LoVo (cell line): ENCODE measurements at places on chromosomes 16 and 17.

- no peak for DNase-seq
Measured at GRCh38 chr16:55487048-55487803, 8.2 kb downstream of the MMP2 start.

- DNase-seq: no peak
Measured at GRCh38 chr17:73415782-73416181, 104.0 kb upstream of the CDC42EP4 start.

DNA sequence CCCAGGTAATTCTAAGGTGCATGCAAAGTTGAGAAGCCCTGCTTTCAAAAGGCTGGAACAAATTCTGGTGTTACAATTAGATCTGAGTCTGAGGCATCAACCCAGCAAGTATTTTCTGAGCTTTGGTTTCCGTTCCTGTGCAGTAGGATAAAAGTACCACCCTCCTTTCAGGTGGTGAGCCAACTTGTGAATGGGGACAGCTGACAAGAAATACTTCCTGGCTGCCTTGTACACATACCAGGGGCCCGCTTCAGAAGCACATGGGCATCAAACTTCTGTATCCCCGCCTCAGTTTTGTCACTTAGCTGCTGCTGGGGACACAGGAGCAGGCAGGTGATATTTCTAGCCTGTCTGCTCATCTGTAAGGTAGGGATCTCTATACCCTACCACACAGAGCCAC, 252.2 kb downstream of the CPPED1 start:
- DNase-seq: no peak

DNA sequence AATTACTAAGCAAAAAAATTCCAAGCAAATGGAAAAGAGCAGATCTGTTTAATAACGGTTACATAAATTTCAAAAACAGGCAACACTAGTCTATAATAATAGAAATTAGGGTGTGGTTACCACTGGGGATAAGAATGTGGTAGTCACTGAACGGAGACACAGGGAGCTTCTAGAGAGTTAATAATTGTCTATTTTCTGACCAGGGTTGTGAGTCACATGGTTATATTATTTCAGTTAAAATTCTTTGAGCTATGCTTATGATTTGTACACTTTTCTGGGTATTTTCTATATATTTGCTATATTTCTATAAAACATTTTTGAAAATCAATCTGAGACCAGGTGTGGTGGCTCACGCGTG, 433.9 kb upstream of the MAF start:
- DNase-seq: no peak

- peak; percentile 57 for DNase-seq
Measured at GRCh38 chr16:964356-965035, 6.3 kb downstream of the LMF1 start.

DNA sequence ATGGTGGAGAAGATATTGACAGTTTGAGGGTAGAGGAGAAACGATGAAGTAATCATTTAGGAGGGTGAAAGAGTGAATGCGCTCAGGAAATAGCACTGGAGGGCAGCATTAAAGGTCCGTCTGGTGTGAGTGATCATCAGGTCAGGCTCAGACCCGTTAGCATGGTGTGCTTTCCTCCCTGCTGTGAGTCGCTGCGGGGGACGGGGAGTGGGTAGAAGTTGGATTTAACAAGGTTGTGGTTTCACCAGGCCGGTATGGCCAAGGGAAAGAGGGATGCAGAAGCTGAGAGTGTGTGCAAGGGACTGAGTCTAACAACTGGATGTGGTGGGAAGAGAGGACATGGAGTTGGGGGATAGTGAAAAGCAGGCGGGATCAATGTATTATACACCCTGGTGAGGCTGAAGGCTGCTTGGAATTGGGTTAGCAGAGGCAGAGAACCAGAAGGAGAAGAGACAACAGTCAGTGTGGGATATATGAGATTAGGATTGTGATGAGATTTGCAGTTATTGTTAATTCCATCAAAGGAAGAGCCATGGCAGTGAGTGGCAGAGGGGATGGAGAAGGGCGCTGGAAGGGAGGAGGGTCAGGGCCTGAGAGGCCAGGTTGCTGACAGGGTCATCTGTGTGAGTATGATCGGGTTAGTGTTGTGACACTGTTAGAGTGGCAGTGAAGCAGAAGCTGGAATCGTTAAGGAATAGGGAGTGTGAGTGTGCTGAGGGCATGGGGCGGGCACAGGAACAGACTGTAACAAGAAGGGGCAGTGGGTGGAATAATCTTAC, 59.0 kb upstream of the TBX2 start:
- DNase-seq: no peak

- no peak for DNase-seq
Measured at GRCh38 chr16:35410438-35410837, 1951.0 kb downstream of the TP53TG3F start.

DNA sequence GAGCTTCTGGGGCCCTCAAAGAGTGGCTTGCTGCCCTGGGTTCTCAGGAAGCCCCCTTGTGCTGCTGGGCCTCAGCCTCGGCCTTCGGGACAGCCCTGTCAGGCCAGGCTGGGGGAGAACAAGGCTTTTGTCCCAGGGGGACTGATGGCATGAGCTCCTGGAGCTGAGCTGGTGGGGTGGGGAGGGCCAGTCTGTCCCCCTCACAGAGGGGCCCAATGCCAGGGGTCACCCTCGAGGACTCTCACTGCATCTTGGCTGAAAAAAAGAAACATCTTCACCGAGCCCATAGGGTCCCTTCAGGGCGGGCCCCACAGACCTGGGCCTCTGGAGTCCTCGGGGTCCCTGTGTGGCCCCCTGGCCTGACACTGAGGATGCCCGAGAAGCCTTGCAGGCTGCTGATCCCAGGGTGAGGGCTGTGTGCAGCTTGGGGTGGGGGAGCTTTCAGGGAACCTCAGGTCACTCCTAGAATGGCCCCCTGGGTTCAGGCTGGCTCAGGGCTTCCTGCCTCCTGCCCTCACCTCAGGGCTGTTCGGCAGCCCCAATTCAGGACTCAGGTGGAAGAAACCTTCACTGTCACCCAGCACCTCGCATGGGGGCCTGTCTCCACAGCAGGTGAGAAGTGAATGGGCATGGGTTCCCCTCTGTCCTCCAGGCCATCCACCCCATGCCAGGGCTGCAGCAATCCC, 90.5 kb downstream of the TNFRSF13B start:
- DNase-seq: no peak

DNA sequence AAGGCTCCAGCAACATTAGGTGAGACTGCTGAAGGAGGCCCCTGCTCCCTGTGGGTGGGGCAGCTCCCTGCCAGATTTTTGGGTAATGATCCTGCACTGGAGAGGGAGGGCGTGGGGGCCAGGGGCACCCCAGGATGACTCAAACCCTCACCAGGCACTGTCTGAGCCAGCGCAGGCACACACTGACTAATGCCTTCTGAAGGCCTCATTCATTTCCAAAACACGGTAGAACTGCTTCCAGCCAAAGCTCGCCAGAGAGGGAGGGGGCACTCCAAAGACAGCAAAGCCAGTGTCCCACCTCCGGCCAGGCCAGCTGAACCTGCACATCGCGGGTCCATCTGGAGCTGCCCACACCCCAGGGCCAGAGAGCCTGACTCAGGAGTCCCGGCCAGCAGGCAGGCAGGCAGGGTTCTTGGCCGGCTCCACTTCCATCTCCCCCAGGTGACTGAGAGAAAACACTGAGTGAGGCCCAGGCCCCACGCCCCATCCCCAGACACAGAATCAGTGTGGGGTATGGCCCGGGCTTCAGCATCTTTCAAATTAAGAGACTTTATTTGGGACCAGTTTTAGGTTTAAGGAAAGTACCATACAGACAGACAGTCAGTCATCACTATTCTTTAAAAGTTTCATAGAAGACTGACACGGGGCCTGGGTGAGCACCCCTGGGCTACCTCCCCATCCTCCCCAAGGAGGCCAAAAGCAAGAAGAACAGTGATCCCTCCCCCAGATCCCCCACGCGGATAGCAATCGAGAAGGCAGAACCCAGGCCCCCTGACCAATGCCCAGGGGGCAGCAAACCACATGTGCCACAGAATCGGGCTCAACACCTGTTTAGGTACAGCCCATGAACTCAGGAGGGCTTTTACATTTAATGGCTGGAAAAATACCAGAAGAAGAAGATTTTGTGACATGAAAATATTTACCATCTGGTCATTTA, 2.3 kb downstream of the PIEZO1 start:
- DNase-seq: no peak

DNA sequence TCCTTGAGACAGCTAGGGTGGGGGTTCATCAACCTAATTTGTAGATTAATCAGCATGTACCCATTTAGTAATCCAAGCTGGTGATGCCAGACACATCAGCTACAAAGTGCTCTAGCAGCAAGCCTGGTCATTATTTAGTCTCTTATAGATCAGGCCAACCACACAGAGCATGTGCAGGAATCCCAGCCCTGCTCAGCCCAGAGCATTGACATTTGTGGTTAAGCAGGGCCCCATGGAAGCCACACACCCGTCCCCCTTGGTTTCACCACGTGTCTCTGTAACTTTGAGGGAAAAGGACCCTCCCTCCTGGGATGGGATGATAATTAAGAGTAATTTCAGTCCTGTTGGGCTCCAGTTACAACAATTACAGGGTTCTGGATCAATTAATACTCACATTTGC, 268.8 kb upstream of the RPL38 start:
- DNase-seq: no peak

- no peak for DNase-seq
Measured at GRCh38 chr16:17628983-17629382, 158.2 kb upstream of the XYLT1 start.

- DNase-seq: no peak
Measured at GRCh38 chr17:61397086-61397842, 2.4 kb upstream of the TBX2 start.

GRCh38 chr17:4566785-4567184, 6.4 kb upstream of the GGT6 start:
- peak; percentile 60 for DNase-seq
